ENCODE measurements at places on chromosomes 13 and 19.

- no peak for DNase-seq
These were observed 3.6 kb downstream of the AKAP11 start for GRCh38 chr13:42275506-42275905.

GRCh38 chr13:41670873-41671443 lies 213.6 kb downstream of the RGCC start:
- no peak for DNase-seq

DNA sequence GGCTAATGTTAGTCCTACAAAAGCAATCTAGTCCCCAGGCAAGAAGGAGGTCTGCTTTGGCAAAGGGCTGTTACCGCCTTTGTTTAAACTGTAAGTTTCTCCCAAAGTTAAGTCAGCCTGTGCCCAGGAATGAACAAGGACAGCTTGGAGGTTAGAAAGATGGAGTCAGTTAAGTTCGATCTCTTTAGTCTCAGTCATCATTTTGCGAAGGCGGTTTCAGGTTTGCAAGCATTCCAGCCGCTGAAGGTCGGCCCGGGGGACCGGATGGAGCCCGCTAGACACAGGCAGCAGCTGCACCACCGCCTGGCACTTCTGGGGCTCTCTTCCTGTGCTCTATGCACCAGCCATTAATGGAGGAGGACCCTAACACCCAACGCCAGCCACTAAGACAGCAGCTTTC lies 91.3 kb downstream of the STK24 start:
- DNase-seq, result no peak

DNA sequence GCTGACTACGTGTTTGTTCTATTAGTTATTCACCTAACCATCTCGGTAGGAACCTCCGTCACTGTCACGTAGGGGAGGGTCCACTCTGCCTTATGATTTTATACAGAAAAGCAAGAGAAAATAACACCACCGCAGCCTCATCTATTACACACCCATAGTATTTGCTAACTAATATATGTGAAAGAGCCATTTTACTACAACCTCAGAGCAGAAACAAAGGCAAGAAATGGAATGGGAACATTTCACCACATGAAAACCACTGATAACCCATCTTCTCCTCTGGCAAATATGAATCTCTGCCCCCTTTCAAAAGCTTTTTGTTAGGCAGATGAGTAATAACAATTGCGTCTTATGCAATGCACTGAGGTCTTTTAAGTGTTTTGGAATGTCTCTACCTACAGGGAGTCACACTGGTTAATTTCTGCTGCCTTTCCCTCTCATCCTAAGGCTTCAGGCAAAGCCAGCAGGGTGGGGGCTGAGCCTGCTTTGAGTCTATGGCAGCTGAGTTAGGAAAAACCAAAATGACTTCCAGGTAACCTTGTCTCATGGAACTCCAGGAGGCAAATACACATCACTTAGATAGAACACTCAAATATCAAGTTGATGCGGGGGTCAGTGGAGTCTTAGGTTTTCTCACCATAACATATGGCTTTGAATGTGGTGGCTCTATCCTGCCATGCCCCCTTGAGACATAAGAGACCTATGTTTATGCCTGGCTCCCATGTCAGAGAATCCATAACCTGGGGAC lies 15.0 kb downstream of the TSHZ3 start:
- DNase-seq, result no peak

GRCh38 chr19:45814851-45815480 lies at the start of gene RSPH6A:
Gene RSPH6A, minus strand, starts transcription at chr19:45815308. Its CDS starts 132 bp downstream, at chr19:45815176.
- no peak for DNase-seq

- DNase-seq, result no peak
These were observed 413.5 kb upstream of the HTR2A start for GRCh38 chr13:47310401-47310800.

DNA sequence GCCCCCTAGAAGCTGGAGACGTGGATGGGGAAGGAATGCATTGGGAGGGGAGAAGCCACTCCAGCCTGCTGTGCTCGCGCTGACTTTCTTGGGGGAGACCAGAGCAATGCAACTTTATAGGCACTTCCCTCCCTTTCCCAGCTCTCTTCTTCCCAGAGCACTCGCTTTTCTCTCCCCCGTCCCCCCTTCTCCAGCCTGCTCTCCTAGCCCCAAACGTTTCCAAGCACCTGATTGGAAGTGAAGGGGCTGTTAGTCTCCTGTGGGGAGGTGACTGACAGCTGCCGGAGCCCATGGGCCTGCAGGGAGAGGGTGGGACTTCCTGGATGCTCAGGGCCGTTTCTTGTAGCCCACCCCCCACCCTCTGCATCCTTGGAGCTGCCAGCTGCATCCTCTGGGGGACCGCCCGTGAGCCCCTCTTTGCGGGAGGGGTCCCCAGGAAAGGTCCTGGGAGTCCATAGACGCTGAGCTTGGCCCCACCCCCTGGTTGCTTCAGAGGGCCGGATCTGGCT lies 2.5 kb downstream of the HDGFL2 start:
- DNase-seq, result no peak

DNA sequence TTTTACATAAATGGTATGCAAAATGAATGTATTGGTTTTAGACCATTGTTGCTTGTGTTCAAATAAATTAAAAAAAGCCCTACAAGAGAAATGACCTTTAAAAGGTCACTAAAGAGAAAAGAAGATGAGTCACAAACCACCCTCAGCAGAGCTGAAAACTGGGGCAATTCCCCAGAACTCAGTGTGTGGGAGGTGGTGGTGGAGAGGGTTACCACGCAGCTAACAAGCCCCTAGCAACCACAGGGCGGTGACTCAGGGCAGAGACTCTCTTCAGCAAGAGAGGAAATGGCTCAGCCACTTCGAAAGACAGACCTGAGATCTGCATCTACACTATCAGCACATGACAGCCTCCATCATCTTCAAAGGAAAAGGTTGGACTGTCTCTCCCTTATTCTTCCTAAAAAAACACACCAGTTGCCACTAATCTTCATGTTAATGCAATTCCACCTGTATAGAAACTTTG lies 29.4 kb upstream of the NDFIP2 start:
- DNase-seq, result peak; percentile 88

GRCh38 chr19:7534531-7535046 lies 928 bp upstream of the PNPLA6 start:
- DNase-seq, result peak; percentile 23

Data from activated T-helper 2 cell treated with anti-CD3 and anti-CD28 coated beads, Interferon-gamma antibody, Interleukin-2, Interleukin-4, amounts not matched to agents 10 μg/mL and 5 μg/mL and 100 μg/mL, durations not matched to agents 14 hours and 24 hours and 36 hours (primary cell).